Stimulated activated CD8-positive, alpha-beta memory T cell treated with anti-CD3 and anti-CD28 coated beads, Interleukin-15, amount 100 ng/mL, for 24 hours (primary cell): ENCODE measurements at places on chromosomes 1 and 21.

DNA sequence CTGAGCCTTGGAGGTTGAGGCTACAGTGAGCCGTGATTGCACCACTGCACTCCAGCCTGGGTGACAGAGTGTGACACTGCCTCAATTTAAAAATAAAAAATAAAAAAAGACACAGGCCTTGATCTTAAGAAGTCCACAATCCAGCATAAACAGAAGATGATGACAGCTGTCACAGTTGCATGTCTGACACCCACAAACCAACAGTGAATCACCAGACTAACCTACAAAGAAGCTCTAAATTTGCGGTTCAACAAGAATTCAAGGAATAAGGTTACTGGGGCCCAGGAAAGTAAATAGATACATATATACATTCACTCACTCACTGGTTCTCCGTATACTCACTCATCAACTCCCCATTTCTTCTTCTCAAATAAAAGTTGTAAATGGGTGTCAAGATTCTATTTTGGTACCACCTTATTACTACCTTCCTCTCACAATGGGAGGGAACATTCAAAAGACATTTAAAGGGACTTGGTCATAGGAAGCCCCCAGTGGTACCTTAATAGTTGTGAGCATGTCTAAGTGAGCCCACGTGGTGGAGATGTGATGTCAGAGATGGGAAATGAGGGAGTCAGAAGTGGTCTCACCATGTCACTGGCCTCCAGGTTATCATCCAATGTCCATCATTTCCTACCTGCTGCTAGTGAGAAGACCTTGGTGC lies 66.9 kb upstream of the PRDX6 start:
- DNase-seq = no peak

DNA sequence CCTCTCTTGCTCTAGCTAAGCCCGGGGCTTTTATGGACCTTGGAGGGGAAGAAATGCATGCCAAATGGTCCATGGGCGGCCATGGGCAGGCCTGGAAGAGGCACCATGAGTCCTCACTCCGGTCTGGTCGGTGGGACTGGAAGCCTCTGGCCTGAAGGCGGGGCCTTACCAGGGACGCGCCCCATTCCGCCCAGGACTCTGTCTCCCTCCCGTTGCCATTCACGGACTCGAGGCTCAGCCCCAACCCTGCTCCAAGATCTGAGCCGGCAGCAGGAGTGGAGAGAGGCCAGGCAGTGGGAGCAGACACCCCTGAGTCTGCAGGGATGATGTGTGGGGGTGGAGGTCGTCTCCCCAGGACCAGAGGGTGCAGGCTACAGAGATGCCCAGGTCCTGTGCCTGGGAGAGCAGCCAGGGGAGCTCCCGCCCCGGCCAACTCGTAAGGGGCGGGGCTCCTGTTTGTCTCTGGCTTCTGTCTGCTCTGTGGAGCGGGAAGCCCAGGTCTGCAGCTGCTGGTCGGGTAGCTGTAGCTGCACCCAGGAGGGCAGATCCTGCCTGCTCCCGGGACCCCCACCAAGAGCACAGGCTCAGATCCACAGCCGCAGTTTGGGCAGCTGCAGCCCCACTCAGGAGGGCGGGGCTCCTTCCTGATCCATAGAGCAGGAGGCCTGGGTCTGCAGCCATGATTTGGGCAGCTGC lies 8.3 kb upstream of the KANK4 start:
- no peak for DNase-seq

- DNase-seq = no peak
These were observed 92.2 kb upstream of the C1orf105 start for GRCh38 chr1:172328266-172328665.

- DNase-seq = no peak
These were observed 24.8 kb upstream of the EYA3 start for GRCh38 chr1:28113242-28113572.

- DNase-seq = no peak
These were observed 195.7 kb upstream of the ADGRL2 start for GRCh38 chr1:81605023-81605422.

- DNase-seq = no peak
These were observed 66.0 kb downstream of the PGBD5 start for GRCh38 chr1:230359992-230360668.

GRCh38 chr1:212700223-212700891 lies 717 bp upstream of the BATF3 start:
- no peak for DNase-seq

DNA sequence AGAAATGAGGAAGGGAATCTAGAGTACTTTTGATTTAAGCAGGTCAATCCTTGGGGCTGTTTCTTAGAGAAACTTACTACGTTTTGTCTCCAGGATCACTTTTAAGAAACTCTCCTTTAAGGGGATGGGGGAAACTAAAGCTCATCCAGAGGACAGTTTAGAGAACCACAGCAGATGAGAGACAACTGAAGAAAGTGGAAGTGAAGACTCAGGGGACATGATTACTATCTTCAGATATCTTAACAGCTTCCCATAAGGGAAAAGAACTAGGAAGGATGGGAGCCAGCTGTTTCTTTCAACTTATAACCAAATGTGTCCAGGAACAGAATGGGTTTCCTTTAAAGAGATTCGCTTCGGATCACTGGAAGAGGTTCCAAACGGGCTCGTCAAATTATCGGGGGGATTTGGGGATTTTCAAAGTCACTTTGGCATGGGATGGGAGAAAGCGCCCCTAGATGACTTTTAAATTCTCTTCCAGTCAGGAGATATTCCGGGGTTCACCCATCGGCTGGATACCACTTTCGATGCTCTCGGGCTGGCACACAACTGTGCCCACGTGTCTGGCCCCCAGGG lies 1.2 kb downstream of the SCMH1 start:
- DNase-seq = no peak

- no peak for DNase-seq
These were observed 165.6 kb downstream of the PLPP3 start for GRCh38 chr1:56413671-56414199.

GRCh38 chr1:211198111-211198510 lies 61.1 kb upstream of the RCOR3 start:
- no peak for DNase-seq

GRCh38 chr1:58812468-58812867 lies 28.6 kb upstream of the JUN start:
- no peak for DNase-seq

- DNase-seq = no peak
These were observed 7.1 kb upstream of the PSMA5 start for GRCh38 chr1:109433322-109433721.

GRCh38 chr1:8104278-8105236 lies 78.4 kb upstream of the ERRFI1 start:
- no peak for DNase-seq

GRCh38 chr1:172637522-172637921 lies 21.4 kb upstream of the FASLG start:
- DNase-seq = no peak

GRCh38 chr1:208207388-208208131 lies 36.6 kb downstream of the PLXNA2 start:
- no peak for DNase-seq

DNA sequence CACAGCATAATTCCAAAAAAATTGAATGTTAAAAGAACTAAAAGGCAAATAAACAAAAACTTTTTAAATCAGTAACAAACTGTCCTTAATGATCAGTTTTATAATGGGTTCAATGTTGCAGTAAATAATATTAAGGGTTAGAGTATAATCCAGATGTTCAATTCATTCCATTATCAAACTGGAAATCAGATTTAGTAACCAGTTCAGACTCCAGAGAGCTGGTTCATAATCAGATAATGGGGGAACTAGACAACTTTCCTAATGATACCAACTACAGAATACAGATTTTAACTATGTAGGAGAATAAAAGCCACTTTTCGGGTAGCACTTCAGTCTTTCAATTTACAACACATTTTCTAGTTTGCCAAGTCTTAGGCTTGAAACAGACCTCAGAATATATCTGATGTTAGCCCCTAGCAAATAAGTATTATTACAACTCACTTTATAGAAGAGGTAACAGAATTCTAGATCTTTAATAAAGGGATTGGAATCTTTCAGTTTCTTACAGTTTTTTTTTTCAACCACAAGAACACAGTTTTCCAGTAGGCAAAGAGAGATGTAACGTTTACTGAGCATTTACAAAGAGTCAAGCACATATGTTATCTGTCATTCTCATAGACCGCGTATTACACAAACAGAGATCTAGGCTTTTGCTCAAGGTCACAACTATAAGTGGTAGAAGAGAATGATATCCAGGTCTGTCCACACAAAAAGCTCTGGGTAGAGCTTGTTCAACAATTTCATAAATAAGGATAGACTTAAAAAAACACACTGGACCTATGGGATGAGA lies 1.9 kb upstream of the DCAF6 start:
- no peak for DNase-seq

DNA sequence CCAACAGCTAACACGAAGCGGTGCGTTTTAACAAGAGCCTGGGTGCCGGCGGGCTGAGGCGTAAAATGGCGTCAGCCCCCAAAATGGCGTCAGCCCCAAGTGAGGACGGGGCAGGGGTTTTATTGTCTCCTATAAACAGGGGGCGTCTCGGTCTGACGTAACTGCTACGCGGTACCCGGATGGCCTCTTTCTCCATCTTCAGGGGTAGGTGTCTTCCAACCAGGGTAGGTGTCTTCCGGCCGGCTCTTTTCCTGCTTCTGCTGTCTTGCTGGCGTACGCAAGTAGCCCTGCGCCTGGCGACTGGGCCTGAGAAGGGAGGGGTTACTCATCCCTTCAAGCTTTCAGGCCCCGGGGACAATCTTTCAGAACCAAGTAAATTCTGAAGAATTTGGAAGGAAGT lies 45.3 kb downstream of the LGR6 start:
- no peak for DNase-seq

DNA sequence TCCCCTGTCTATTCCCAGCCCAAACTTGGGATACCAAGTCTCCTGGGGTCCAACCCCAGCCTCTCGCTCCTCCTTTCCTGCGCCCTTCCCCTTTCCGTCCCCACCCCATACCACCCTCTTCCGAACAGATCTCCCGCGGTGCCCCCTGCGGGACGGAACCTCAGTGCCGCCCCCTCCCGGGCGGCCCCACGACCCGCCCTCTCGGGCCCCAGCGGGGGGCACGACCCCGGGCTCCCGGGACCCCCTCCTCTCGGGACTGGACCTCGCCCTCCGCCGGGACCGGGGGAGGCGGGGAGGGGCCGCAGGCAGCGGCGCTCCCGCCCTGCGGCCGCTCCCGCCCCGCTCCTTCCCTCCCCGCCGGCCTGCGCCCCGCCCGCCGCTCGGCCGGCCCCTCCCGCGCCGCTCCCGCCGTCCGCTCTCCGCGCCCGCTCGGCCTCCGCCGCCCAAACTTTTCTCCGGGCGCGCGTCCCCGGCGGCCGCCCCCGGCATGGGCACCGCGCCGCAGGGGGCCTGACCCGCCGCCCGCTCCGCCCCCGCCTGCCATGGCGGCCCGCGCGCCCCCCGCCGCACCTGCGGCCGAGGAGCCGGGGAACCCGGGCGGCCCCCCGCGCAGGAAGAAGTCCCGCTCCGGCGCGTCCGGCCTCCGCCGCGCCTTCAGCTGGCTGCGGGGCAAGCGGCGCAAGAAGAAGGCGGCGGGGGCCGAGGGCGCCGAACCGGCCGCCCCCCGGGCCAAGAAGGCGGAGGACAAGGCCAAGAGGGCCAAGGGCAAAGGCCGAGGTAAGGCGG lies 39.0 kb upstream of the SYNC start:
- no peak for DNase-seq

DNA sequence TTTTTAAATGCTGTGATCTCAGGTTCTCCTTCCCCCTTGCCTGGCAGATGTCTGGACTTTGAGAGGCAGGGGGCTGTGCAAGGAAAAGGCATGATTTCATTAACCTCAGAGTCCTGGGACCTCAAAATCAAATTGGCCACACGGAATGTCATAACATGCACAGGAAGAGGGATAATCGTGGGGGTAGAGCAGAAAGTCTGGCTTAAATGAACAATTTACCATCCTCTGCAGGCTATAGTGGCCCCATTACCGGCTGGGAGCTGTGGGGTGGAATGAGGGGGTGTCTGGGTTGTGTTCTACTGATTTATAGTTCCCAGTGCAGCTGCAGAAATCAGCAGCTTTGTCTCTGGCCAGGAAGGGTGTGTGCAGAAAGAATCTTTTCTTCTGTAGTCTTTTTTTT lies 10.8 kb downstream of the OPRD1 start:
- DNase-seq = no peak

GRCh38 chr1:26772687-26773086 lies 15.1 kb upstream of the PIGV start:
- no peak for DNase-seq

DNA sequence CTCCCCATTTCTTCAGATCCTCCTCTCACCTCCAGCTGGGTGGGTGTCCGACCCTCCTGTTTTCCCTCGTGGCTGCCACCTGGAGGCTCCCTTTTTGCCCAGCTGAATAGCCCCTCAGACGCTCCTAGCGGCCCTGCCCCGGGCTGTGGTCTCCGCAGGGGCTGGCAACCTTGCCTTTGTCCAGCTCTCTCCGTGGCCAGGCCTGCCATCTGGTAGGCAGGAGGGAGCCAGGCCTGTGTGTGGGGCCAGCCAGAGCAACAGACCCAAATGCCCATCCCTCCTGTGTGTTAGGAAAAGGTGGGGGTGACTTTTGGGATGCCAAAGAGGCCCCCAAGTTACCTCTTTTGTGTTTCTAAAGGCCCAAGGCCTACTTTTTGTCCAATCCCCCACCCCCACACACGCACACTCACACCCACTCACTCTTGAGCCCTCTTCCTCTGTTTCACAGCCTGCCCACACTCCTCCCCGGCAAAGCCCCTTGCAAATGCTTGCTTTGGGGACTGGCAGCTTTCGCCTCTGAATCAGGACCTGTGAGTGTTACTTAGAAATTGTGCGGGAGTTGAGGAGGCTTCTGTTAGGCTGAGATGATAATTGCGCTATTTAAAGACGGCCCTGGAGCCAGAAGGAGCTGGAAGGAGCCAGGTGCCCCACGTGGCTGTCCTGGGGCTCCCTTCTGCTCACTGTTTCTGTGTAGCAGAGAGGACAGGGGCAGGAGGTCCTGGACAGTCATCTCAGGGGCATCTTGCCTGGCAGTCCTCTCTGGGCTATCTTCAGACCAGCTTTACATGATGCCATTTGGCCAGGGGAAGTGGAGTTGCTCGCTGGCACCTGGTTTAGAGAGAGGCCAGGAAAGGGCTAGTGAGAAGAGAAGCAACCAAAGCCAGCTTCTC lies 9.1 kb downstream of the PPFIA4 start:
- no peak for DNase-seq

DNA sequence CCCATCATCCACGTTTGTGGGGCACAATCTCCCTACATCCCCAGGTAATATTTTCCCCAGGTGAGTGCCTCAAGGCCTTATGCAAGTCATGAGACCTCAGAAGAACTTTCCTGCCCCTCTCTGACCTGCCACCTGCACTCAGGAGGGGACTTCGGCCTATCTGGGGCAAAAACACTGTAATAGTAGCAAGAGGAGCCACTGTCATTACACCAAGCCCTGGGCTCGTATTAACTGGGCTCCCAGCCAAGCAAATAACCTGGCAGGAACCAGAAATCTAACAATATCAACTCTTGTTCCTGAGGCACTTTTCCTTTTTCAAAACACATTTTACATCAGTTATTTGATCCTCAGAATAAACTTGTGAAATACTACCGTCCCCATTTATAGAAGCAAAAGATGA lies 30.9 kb downstream of the LAMB3 start:
- no peak for DNase-seq

- DNase-seq = no peak
These were observed 134.2 kb downstream of the PGBD5 start for GRCh38 chr1:230291731-230292620.

DNA sequence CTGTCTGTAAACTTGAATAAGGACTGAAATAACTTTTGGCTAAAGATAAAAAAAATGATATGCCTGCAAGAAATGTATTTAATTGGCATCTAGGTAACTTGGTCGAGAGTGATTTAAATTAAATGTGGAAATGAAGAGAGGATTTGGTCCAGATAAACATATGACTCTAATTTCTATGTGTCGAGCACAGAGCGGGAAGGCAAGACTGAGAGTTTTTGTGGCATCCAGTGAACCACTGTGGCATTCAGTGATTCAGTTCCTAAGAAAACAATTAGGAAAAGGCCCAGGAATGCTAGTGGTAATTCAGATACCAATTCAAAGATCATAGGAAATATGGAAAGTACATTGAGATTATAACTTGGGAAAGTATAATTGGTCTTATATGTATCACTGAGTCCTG lies 39.6 kb downstream of the PDE4B start:
- no peak for DNase-seq
